ENCODE measurements at places on chromosomes 5 and 9. TPM values are rescaled to one million over a fixed set of nuclear protein-coding genes. Genes with fewer than 3 reads are reported as not detected.

SLC25A2 gene
- total RNA-seq, result not detected

HMGCR gene
- 54.4 TPM for total RNA-seq

SLC36A3 gene
- total RNA-seq, result not detected

CDHR2 gene
- 0.32 TPM for total RNA-seq

ARHGEF28 gene
- total RNA-seq, result 2.5 TPM

ITK gene
- total RNA-seq, result under 0.01 TPM

CHSY3 gene
- total RNA-seq, result 1.3 TPM

HSD17B3 gene
- total RNA-seq, result not detected

RMI1 gene
- 3.8 TPM for total RNA-seq

ARHGEF37 gene
- 1.8 TPM for total RNA-seq

FOXD4L5 gene
- 0.09 TPM for total RNA-seq

HCN1 gene
- not detected for total RNA-seq

GNA14 gene
- 0.16 TPM for total RNA-seq

Measured in bronchial smooth muscle cell (primary cell).